ENCODE measurements at places on chromosomes 3 and 15.

- no peak for DNase-seq
These were observed 4.2 kb upstream of the NUP210 start for GRCh38 chr3:13424141-13424844.

DNA sequence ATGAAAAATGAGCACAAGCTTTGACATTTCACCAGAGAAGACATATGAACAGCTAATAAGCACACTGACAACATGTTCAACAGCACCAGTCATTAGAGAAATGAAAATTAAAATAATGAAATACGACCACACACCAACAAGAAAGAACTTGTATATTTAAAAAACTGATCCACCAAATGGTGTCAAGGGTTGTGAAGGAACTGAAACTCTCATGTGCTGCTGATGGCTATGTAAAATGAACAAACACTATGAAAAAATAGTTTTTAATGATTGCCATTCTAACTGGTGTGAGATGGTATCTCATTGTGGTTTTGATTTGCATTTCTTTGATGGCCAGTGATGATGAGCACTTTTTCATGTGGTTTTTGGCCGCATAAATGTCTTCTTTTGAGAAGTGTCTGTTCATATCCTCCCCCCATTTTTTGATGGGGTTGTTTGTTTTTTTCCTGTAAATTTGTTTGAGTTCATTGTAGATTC lies 193.8 kb downstream of the SCAPER start:
- DNase-seq, result no peak

DNA sequence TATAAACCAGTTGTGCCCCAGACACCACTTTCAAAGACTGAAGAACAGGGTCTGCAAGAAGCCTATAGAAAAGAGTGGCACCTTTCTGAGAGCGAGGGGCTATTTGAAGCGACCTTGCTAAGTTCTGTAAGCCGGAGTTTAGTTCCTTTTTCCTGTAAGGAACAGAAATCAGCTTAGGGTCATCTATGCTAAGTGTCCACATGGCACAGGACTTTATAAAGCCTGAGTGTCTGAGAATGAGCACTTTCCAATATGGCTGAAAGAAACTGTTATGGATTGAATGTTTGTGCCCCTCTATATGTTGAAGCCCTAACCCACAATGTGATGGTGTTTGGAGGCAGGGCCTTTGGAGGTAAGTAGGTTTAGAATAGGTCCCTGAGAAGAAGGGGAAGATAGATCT lies 4.0 kb upstream of the A4GNT start:
- no peak for DNase-seq

DNA sequence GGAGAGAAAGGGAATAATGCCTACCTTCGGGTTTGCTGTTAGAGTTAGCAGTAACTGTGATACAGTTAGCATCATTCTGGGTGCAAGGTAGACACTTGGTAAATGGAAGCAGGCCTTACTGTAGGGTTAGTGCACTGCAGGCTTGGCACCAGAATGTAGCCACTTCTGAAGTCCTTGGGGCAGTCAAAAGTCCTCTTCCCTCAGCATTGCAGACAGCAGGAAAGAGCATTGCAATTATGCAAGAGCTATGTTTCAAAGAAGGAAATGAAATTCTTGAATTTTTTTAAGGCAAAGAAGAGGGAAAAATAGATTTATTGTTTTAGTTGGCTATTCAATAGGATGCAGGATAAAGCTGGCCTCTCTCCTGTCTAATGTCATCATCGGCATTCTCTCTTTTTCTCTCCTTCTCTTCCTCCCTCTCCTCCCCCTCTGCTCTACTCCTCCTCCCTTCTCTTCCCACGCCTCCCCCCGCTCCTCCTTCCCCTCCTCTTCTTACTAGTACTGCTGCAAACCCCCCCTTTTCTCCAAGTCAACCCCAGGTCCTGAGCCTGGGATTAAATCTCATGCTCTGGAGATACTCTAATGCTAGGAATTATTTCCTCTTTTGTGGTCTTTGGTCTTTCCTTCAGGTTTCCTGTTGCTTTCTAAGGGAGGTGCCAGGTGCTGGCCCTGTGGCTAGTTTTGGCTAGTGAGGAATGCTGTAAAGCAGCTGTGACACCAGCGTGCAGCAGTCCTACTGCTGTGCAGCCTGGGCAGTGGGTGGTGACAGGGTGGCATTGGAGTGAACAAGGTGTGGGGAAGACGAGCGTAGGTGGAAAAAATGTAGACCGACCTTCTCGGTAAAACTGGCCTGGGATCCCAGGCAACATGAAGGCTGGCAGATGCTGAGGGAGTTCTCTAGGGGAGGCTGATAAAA lies 21.7 kb downstream of the EEFSEC start:
- DNase-seq, result no peak

DNA sequence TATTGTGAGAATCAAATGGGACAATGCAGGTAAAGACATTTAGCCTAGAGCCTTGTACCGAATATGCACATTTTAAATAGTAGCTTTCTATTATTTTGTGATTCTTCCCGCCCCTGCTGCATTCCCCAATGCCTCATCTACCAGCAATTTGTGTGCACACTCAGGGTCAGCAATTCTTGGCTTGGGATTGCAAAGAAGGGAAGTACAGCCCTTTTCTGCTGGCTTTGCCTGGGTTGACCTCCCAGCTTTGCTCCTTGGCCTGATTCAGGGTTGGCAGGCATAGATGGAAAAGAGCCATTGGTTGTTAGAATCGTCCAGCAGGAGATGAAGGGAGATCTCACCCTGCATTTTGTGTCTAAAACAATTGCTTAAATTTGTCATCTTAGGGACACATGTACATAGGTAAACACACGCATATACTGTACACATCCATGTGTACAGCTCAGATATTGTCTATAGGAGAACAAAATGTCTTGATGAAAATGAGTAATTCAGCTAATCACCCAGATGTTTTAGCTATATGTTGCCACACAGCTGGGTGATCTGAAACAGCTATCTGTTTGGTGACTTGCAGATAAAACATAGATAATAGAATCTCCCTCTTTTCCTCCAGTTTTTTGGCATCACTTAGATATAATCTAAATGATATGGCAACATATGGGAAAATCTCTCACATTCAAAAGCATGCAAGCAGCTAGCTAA lies 340.9 kb upstream of the TBL1XR1 start:
- no peak for DNase-seq

GRCh38 chr15:75641603-75642002 lies 1.6 kb upstream of the IMP3 start:
- DNase-seq, result no peak

DNA sequence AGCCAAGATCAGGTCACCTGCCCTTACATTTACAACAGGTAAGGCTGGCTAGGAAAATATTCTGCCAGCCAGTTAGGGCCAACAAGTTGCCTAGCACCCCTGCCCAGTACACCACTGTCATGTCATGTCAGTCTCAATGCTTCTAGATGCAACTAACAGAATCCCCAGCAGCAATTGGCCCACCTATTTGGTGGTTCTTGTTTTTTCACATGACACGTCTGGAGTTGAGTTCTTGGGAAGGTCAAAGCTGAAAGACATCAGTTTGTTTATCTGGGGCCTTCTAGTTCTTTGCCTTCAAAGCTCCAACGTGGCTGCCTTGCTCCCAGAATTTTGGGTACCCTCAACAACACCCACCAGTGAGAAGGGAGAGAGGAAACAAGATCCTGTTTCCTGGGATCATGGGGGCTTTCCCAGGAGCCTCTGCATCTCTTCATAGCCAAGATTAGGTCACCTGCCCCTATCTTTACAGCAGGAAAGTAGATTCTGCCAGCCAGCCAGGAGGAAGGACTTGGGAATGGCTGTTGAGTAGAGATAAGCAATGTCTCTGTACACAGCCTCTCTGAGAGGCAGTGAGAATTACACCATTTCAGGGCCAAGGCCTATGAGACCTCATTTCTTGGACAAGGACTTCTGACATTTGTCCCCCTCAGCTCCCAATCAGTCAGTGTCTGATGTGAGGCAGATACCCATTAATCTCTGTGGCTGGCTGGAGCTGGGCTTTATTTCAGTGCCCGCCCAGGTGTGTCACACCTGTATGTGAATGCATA lies 8.6 kb downstream of the GPX1 start:
- DNase-seq, result no peak

DNA sequence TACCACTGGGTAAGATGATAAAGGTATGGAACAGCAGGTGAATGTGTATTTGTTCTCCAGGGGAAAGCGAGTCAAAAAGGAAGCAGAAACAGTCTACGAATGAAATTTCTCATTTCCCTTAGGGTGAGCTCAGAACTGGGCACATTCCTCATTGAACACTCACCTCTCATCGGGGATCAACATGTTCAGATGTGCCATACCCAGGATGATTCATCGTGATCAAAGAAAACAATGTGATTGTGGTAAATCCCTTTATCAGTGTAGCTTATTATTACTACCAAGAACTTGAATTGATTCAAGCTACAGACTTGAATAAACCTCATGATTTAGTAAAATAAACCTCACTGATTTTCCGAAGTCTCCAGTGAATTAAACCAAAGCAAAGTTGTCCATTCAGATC lies 72.1 kb downstream of the GJD2 start:
- DNase-seq, result no peak

- no peak for DNase-seq
These were observed 27.7 kb upstream of the CLDN16 start for GRCh38 chr3:190360228-190360627.

- DNase-seq, result no peak
These were observed 136.8 kb downstream of the PGPEP1L start for GRCh38 chr15:98870788-98871187.

GRCh38 chr3:7328339-7328738 lies 467.4 kb downstream of the GRM7 start:
- no peak for DNase-seq

- peak; percentile 81 for DNase-seq
These were observed 171.0 kb upstream of the UMPS start for GRCh38 chr3:124558991-124559845.
